Caki2 (cell line): ENCODE measurements at places on chromosomes 3 and 15. TPM values are rescaled to one million over a fixed set of nuclear protein-coding genes. Genes with fewer than 3 reads are reported as not detected.

GRCh38 chr3:180063783-180064182 is 27.0 kb upstream of the PEX5L start:
- no peak for DNase-seq

DNA sequence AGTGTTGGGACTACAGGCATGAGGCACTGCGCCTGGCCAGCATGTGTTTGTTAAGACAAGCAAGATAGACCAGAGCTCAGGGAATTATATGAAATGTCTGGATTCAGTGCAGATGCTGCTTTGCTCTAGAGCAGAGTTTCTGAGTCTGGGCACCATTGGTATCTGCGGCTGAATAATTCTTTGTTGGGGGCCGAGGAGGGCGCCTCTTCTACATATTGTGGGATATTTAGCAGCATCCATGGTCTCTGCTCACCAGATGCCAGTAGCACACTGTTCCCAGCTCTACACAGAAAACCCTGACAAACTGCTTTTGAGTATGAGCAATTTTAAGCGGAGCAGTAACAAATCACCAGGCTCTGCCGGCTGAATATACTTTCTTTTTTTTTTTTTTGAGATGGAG is 3.6 kb upstream of the LDHAL6B start:
- no peak for DNase-seq

DNA sequence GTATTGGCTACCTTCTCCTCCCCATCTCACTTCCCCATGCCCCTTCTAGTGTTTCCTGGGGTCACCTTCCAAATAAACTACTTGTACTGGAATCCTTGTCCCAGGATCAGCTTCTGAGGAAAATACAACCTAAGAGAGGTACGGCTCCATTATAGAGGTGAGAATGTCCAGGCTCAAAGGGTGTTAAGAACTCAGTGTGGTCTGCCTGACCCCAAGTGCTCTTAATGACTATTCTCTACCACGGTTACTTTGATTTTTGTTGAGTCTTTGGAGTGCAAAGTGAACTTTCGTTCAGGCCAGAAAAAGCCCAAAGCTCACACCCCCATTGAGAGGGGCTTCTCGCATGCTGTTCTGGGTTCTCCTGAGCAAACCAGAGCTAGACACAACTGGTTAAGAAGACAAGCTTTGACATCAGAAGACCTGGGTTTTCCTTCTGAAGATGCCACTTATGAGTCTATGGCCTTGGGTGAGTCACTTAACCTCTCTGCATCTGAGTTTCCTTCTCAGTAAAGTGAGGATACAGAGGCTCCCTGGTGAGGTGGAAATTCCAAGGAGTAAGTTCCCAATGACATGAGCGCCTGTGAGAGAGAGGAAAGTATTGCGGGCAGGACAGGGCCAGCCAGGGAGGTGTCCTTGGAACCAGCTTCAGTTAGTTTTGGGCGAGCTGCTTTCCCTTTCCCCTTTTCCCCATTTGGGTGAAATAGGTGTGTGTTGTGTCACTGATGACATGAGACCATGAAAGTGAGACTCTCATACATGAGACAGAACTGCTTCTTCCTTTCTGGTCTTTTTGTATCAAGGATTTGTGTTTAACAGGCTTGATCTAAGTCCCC is 475.0 kb upstream of the PROK2 start:
- no peak for DNase-seq

DNA sequence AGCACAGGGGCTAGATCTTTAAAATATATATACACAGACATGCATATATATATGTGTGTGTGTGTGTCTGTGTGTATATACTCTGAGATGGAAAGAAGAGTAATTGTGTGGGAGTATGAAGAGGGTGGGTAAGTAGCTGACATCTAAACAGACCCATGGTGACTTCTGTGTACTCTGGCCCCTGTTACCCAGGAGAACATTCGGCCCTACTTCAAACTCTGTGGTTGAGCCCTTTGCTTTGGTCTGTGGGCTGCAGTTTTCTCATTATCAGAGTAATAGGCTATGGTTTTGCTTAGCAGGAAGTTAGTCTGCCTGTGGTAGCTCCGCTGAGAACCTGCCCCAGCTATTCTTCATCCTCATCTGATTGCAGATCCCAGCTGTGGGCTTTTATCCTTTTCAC is 141.4 kb downstream of the RBPMS2 start:
- no peak for DNase-seq

DNA sequence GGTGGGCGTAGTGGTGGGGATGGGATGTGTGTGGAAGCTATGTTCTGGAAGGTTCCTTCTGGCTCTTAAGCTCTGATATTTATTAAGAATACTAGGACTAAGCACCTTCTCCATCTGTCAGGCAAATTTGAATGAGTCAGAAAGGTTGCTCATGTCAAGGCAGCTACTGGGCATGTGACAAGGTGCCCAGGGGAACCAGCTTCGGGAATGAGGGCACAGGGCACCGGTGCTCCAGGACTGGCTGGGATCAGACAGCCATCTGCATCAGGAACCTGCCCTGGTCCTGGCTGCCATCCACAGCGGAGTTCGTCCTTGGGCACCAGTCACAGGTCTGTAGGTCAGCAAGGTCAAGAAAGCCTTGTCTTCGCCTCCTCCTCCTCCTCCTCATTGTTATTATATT is 32.5 kb downstream of the CA12 start:
- no peak for DNase-seq

DNA sequence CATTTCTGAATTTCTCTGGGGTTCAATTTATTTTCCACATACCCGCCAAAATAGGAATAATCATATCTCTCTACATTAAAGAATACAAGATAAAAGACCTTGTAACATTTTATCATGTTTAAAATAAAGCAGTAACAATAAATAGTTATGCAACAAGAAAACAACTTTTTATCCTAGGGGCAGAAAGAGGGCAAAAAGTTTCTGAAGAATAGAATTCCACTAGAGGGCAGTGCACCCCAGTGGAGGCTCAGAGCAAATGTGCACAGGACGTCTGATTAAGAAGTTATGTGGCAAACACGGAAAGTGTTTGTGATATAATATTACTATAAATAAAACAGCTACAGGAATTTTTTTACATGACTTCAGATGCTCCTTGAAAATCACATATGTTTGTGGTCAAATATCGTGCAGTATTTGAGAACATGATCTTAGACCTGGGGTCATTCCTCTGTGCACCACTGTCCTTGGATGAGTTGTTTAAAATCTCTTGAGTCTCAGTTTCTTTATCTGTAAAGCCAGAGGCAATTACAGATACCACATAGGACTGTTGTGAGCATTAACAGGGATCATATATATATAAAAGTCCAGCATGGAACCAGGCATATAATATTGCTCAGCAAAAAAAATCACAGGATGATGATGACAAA is 13.2 kb upstream of the PIK3R4 start:
- peak; percentile 24 for DNase-seq

The SLC35G2 gene
- 15.8 and 16.5 TPM in 2 replicates for total RNA-seq

DNA sequence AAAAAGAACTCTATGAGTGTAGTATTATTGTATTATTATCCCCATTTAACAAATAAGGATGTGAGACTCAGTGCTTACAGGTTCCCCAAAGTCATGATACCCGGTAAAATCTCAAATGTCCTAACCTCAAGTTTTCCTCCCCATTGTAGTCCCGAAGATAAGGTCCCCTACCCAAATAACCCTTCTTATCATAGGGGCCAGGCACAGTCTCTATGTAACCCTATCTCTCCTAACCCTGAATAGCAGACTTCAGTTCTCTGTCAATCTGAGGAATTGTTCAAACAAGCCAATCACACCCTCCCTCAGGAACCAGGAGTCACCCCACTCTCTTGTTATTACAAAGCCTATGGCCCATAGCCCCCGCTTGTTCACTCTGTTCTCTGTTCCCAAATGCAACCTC is 10.5 kb upstream of the SUSD5 start:
- no peak for DNase-seq

The ARGFX gene
- not detected in 2 replicates for total RNA-seq

GRCh38 chr15:91126080-91126479 is 26.0 kb downstream of the SV2B start:
- DNase-seq, result no peak

DNA sequence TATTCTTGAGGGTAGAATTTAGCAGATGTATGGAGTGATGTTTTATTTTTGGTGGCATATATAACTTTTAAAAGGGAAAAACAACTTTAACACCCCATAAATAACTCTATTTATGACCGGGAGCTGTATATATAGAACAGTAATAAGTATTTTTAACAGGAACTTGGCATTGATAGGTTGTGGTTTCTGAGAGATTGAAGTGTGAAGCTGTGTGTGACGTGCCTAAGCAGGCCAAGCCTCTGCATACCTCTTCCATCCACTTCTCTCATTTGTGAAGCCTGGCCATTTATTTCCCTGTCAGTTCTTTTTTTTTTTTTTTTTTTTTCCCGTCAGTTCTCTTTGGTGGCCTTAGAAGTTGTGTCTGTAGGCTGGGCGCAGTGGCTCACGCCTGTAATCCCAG is 23.0 kb downstream of the RBM5 start:
- no peak for DNase-seq
